ENCODE measurements at places on chromosomes 4 and X.

- DNase-seq = no peak
These were observed 188.2 kb downstream of the SH2D1A start for GRCh38 chrX:124534536-124534935.

DNA sequence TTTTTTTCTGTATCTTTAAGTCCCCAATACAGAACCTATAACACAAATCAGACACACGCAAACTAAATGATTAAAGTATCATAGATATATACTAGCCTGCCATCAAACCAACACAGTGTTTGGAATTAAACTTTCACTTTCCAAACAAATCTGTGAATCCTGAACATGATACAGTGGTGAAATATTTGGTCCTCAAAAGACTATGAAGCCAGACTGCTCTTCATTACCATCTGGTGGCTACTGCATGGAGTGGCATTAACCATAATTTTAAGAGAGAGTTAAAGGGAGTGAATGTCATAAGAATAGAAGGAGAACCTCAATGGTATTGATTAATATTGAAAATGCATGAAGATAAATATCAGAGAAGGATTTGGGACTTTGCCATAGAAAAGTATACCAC lies 9.2 kb upstream of the GABRA4 start:
- no peak for DNase-seq

- DNase-seq = no peak
These were observed 94.4 kb upstream of the ADRA2C start for GRCh38 chr4:3671571-3672464.

- DNase-seq = no peak
These were observed 3.8 kb downstream of the SGMS2 start for GRCh38 chr4:107828315-107829090.

DNA sequence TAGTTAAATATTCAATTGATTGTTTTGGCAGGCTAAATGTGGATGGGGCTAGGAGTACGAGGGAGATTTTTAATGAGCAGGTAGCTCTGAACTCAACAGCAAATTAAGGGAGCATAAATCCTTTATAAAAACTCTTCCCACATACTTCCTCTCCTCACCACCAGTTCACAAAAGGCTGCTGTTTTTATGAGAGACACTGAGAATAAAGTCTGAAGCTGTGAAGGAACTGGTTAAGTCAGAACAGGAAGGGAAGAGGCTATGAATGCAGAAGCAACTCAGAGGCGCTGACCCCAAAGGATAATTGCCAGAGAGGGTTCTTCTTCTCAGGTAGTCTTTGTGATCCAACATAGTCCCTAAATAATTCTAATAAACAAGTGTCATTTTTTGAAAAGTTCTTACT lies 406.1 kb downstream of the GPM6A start:
- DNase-seq = no peak

DNA sequence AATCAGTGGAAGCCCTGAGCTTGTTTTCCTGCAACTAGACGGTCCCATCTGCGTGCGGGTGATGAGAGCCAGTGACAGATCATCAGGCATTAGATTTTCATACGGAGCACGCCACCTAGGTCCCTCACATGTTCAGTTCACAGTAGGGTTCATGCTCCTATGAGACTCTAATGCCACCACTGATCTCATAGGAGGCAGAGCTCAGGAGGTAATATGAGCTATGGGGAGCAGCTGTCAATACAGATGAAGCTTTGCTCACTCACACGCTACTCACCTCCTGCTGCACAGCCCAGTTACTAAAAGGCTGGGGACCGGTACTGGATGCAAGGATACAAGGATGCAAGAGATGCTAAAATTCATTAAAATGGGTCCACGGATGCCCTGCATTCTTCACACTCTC lies 61.2 kb downstream of the DHRSX start:
- no peak for DNase-seq

DNA sequence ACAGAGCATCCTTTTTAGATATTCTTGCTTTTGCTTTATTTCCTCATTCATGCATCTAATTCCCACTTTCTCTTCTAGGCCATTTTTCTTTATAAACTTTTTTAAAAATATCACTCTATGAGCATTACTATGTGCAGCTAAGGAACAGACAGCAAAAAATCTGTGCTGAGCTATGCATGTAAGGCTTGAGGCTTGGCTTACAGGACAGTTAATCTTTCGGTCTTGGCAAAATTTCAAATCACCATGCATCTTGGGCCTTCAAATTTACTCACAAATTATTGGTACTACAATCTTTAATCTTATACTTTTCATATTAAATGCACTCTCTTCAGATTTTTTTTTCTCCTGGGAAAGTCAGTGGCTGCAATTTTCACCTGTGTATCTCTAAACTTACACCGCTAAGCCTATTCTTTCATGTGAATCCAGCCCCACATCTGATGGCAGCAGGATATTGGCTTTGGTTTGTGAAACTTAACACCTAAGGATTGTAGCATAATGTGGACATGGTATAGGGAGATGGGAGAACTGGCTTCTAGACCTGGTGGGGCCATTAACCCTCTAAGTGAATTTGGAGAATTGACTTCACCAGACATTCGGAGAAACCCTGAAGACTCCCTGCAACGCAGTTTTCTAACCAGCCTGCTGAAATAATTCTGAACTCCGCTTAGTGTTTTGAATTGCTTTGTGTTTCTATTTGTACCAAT lies 278.3 kb downstream of the SPRY1 start:
- DNase-seq = peak; percentile 42

GRCh38 chrX:108235986-108236385 lies 144.4 kb downstream of the ATG4A start:
- DNase-seq = no peak

- no peak for DNase-seq
These were observed 48.1 kb upstream of the RASGEF1B start for GRCh38 chr4:81519856-81520255.

DNA sequence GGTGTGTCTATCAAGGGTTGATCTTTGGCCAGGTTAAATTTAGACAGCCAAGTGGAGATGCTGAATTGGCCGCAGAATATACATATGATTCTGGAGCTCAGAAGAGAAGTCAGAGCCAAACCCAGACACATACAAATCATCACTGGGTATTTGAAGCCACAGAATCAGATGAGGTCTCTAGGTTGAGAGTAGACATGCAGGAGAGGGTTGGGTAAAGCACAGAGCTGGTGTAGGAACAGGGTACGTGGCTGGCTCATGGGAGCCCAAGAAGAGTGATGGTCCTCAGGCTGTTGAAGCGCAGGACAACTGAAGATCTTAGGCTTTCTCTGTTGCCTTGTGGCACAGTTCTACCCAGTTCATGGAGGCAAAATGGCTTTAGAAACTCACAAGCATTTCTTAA lies 37.7 kb downstream of the ADAMTS3 start:
- DNase-seq = no peak

DNA sequence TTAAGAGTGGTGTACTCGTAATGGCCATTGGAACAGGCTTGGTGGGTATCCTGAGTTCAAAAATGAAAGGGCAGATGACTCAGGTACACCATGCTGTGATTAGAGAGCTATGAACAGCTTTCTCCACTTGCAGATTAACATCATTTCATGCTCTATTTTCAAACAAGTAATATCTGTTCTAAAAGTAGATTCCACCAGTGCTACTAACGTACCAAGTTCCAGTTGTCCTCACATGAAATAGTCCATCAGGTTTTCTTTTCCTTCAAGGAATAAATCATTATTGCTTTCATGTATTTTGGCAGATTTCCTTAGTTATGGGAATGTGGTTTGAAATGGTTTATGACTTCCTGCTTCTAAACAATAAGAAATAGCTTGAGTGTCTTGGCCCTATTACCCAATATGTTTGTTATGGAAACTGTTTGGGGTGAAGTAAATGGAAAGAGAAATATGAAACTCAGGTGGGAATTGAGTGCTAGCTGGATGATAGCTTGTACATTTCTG lies 49.9 kb downstream of the PCDH7 start:
- DNase-seq = peak; percentile 94

GRCh38 chr4:7254736-7255487 lies 62.6 kb downstream of the SORCS2 start:
- no peak for DNase-seq

DNA sequence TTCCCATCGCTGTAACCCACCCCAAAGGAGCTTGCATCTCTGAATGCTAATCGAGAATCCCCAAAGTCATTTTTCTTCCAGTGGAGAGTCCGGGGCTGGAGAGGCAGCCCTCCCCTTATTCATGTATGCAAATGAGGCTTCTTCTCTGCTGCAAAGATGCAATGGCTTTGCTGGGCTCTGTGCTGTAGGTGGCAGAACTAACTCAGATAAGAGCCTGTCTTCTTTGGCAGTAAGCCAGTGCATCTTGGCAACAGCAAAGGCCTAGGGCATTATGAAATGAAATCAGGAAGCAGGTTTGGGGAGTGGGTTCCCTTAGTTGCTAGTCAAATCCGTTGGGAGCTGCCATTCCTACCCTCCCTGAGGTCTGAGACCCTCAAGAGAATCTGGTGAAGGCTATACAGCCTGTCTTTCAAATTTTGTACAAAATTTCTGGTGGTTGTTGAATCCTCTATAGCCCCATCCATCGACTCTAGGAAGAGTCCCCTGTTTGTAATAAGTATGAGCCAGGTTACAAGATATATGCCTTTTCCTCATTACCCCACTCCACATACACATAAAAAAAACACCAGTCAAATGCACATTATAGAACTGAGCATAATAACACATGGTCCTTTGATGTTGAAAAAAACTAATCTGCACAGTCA lies 290.6 kb upstream of the TAPT1 start:
- peak; percentile 63 for DNase-seq

DNA sequence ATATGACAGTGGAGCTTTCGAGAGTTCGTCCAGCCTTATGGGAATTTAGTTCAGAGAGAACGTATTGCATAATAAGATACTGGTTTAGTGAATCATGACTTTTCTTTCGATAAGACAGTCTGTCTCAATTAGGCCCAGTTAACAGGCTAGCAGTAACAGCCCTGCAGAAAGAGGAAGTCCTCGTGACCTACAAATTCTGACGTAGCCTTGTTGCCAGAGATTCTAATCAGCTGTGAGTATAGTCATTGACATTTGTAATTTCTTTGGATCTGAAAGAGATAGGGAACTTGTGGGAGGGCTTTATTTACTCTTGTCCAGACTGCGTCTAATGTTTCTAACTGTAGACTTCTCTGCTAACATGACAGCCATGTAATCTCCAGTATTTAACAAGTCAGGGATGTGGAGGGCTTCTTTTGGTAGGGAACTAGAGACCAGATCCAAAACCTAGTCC lies 15.8 kb downstream of the ART3 start:
- no peak for DNase-seq

- peak; percentile 71 for DNase-seq
These were observed 14.1 kb upstream of the CYTL1 start for GRCh38 chr4:5033281-5033841.

- peak; percentile 45 for DNase-seq
These were observed 19.5 kb downstream of the CNGA2 start for GRCh38 chrX:151754047-151754429.

GRCh38 chr4:128600996-128601871 lies 208.3 kb upstream of the JADE1 start:
- DNase-seq = peak; percentile 44

DNA sequence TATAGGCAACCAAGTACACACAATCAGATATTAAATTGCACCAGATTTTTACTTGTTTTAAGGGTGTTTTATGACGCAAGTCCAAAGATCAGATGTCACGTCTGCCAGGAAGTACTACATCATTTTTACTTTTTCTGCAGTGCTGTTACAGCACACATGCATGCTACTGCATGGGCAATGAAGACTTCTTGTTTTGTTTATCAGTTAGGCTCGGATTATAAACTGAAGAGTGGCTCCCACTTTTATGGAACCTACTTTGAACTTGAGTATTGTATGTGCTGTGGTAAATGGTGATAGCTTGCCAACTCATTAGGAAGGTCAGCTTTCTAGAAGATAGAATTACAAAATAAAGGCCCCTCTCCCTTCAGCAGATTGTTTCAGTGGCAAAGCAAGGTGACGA lies 131.6 kb downstream of the CEP135 start:
- no peak for DNase-seq

DNA sequence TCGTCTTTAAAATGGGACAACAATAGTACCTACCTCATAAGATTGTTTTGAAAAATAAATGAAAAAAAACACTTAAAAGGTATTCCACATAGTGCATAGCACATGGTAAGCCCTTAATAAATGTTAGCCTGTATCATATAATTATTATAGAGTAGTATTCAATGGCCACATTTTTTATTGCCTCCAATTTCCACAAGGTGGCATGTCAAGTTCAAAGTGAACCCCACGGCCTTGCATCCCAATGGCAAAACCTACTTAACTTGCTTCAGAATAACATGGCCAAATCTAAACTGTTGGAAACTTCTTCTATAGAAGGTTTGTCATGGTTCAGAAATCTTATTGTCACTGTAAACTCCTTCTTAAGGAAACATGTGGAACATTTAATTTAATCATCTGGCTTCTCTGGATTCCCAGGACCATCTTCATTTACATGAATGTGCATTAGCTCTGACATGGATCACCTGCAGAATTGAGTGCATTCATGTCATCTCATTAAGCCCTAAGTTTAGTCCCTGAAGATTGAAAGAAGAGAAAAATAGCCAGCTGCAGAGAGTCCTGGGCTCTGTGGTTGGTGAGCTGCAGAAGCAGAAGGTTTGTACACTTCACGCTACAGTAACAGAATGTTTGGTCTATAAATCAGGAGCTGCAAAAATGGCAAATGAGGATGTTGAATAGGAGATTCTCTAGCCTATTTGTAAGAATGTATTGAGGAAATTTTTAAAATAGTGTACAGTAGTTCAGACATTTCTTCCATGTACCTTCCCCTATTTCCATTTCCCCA lies 61.0 kb downstream of the ANXA3 start:
- DNase-seq = no peak

GRCh38 chr4:3679071-3679825 lies 86.9 kb upstream of the ADRA2C start:
- no peak for DNase-seq

All from muscle of back (tissue), 13 donors.